Stimulated activated CD4-positive, alpha-beta T cell treated with anti-CD3 and anti-CD28 coated beads, Interleukin-4, amount 100 ng/mL, for 24 hours (primary cell): ENCODE measurements at places on chromosomes 11 and 22.

- no peak for DNase-seq
Observed at GRCh38 chr11:76598426-76598839, 72.1 kb downstream of the LRRC32 start.

GRCh38 chr11:22703591-22703990 lies 37.2 kb downstream of the GAS2 start:
- no peak for DNase-seq

GRCh38 chr22:19875061-19875530 lies 20.4 kb upstream of the GNB1L start:
- DNase-seq: no peak

- DNase-seq: no peak
Observed at GRCh38 chr22:48868554-48868953, 959.1 kb downstream of the BRD1 start.

- DNase-seq: no peak
Observed at GRCh38 chr22:31604746-31605705, 57.0 kb downstream of the PISD start.

GRCh38 chr11:70328556-70328955 lies 58.1 kb downstream of the PPFIA1 start:
- no peak for DNase-seq

DNA sequence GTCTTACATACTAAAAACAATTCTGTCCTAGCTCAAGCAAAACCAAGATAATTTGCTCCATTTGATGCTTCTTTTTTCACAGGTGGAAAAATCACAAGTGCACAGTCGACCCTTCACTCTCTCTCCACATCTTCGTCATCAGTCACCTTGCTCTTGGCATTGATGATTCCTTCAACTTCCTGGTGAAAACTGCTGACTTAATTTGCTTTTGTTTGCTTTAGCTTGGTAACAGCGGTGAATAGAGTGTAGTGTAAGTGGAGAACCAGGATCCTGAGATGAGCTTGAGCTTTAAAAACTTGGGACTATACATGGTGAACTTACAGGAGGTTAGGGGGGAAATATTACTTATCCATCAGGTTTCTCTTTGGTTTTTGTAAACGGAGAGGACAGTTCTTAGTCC lies 331.1 kb upstream of the ARHGAP42 start:
- no peak for DNase-seq

GRCh38 chr11:125376856-125377255 lies 119.2 kb downstream of the FEZ1 start:
- DNase-seq: no peak

DNA sequence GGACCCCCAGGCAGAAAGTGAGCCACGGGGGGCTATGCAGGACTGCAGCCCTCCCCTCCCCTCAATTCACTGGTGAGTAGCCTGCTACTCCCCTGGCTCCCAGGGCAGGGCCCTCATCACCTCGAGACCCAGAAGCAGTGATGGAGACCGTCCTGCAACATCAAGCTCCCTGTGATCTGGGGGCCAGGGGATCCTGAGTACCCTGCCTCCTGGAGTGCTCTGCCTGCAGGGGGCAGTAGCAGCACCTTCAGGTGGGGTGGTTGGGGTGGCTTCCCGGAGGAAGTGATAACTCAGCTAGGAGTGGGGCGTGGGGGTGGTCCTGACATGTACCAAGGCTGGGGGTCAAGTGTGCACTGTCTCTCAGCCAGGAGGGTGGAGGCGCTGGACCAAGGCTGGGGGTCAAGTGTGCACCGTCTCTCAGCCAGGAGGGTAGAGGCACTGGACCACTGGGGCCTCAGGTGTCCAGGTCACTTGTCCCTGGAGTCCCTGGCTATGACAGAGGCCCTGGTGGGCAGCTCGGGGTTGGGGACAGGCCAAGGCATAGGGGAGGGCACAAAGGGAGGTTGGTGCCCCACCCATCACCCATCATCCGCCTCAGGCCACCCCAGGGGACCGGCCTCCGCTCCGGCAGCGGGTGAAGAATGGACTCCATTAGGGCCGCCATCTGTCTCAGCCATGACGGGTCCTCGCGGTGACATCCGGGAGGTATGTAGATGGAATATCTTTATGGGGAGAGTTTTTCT lies 9.4 kb downstream of the RTN4R start:
- DNase-seq: peak; percentile 28

- DNase-seq: no peak
Observed at GRCh38 chr11:82732734-82733443, 775 bp downstream of the FAM181B start.

DNA sequence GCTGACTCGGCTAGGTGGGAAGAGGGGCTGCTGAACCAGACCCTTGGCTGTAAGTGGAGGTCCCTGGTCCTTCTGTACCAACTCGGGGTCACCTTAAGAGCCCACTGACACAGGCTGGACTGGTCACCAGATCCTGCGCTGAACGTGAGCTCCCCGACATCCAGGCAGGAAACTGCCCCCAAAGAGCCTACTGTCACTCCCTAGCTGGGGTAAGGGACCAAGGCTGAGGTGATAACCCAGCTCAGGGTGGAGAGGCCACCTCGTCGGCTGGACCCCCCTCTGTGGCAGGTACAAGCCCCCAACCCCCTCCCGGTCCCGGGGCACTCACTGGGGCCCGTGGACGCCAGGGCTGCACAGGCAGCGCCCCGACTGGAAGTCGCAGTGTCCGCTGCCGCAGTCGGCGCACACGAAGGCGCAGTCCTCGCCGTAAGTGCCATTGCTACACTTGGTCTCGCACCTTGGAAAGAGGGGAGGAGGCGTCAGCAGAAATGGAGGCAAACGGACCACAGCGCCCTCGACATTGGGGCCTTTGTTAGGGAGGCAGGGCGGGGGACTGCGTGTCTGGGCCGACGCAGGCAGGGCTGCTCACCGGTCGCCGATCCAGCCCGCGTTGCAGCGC lies 7.4 kb downstream of the SCARF2 start:
- DNase-seq: no peak

DNA sequence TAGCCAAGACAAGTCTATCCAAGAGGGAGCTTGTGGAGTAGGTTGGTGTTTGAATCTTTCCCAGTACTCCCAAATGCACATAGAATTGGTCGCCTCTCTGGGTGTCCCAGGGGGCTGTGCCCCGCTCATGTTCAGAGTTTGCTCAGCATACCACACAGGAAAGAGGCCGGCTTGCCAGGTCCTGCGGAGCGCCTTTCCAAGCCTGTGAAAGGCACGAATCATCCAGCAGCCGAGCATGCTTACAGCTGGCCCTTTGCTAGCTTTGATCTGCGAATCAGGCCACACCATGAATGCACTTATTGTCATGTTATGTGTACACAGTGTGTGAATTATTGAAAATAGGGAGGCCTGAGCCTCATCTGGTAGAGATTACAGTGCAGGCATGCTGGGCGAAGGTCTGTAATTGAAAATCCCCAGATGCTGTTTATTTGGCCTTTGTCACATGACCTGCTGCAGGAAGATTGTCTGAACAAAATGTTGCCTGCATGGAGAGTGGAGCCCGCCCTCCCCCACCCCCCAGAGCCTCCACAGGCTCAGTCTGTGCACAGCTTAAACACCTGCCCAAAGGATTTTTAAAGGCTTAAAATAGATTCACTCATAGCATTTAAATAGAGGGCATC lies 163.3 kb upstream of the RASSF10 start:
- DNase-seq: no peak

GRCh38 chr11:125446279-125446678 lies 49.8 kb downstream of the FEZ1 start:
- DNase-seq: no peak

- peak; percentile 21 for DNase-seq
Observed at GRCh38 chr11:13210424-13210823, 67.2 kb upstream of the BMAL1 start.

DNA sequence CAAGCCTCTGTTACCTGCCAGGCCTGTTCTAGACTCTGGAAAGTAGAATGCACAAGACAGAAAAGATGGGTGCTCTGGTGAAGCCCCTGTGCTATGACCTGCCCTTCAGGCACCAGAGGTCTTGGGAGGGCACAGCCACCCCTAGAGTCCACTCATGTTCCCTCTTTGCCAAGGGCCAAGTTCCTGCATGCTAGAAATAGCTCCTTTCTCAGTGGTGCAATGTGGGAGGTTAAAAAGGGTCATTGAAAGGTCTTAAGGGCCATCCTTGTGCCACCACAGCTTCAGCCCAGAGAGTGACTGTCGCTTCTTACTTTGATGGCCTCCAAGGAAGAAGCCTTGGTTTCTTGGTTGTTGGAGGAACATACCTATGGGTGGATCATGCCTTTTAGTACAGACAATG lies 84.6 kb upstream of the PARVA start:
- no peak for DNase-seq
